CD8-positive, alpha-beta memory T cell (primary cell): ENCODE measurements at places on chromosomes 7 and 10.

DNA sequence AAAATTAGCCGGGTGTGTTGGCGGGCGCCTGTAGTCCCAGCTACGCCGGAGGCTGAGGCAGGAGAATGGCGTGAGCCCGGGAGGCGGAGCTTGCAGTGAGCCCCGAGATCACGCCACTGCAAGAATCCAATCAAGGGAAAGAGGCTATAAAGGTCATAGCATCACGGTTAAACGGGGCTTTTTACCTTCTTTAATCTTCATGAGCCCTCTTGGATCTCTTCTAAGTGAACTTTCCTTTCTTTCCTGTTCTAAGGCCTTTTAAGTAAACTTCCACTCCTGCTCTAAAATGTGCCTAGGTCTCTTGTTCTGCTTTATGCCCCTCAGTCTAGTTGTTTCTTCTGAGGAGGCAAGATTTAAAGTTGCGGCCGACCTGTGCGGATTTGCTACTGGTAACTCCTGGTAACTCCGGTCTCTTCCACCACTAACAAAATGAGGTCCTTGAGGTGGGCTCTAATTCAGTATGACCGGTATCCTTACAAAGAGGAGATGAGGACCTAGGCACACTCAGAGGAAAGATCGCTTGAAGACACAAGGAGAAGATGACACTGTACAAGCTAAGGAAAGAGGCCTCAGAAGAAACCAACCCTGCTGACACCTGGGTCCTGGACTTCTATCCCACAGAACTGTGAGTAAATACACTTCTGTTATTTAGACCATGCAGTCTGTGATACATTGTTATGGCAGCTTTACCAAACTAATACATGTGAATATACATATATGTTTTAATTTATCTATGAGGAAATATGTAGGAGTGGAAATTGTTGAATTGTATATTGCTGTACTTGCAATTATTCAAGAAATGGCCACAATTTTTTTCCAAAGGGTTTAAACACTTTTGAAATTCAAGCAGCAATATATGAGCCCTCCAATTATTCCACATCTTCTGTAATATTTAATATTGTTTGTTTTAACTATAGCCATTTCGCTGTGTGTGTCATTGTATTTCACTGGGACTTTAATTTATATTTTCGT lies 331.5 kb upstream of the CNTNAP2 start:
- no peak for DNase-seq

GRCh38 chr10:101397140-101397539 lies 43.2 kb downstream of the BTRC start:
- no peak for DNase-seq

DNA sequence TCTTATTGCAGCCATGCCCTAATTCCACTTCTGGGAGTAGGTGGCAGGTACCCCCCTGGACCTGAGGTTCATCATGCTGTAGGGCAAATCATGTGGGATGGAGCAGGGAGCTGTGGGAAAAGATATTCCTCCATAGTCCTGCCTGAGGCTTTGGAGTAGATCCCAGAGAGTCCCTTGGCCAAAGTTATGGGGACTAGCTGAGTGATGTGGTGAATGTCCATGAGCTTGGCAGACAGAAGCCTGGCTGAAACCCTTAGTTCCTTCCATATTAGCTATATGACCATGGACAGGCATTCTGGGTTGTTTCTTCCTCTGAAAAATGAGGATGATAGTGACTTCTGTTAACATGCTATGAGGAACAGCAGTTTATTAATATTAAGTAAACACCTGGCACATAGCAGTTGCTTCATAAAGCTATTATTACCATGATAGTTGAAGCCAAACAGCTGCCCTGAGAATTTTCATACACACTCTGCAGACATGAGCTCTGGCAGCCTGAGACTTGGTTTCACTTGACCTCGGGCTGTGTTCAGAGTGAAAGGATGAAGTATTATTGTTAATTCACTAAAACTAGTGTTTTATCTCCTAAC lies 15.0 kb upstream of the IMPDH1 start:
- no peak for DNase-seq

DNA sequence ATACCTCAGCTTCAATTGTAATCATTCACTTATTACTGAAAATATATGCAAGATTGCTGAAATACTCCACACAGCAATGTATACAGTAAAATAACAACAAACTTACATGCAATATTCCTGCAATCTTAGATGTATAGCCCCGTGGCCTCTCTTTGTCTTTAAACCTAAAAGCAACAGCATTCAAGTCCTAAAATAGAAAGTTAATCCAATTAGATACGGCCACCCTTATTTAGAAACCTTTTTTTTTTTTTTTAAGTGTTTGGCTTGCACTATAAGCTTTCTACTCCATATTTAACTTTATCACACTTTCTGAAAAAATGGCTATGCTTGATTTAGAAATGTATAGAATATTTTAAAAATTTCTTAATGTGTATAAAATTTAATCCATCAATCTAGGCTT lies 67.6 kb downstream of the IDE start:
- DNase-seq, result no peak

DNA sequence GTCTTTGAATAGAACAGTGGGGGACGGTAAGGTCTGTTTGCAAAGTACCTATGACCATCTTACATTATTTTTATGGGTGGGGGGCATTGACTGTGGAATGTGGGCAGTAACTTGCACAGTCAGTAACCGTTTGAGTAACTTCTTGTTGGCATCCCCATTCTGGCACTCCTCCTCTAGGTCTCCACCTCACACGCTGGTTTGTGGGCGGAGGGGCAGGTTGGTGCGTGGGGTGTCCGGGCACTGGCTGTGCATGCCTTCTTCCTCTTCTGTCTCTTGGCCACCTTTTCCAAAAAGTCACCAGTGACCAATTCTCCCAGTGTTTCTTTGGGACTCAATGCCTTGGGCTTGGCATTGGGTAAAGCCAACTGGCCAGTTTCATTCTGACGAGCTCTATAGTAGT lies 43.6 kb downstream of the DNAJB6 start:
- DNase-seq, result no peak

GRCh38 chr7:4739528-4739992 lies 35.9 kb upstream of the AP5Z1 start:
- no peak for DNase-seq

- DNase-seq, result no peak
Observed at GRCh38 chr7:27782849-27783248, 42.9 kb downstream of the TAX1BP1 start.

GRCh38 chr7:133649593-133649992 lies 396.7 kb downstream of the EXOC4 start:
- no peak for DNase-seq
